ENCODE measurements at places on chromosomes 16 and 17.

DNA sequence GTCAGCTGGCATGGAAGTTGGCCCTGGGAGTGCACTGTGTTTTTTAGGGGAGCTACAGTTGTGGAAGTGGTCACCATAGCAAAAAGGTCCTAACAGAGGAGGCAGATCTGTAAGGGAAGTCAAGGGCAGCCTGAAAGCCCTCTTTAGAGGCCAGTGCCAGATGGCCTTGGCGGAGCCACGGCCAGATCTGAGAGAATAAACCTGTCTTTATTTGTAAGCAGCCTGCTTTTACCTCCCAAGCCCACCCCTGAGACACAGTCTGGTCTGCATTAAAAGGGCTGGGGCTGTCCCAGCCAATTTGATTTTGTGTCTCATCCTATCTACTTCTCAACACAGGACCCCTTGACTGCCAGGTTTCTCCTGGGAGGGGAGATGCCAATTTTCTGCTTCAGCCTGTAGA is 51.0 kb upstream of the NOL11 start:
- no peak for DNase-seq

GRCh38 chr17:82878527-82878926 is 38.7 kb upstream of the ZNF750 start:
- no peak for DNase-seq

- no peak for DNase-seq
Observed at GRCh38 chr17:57135789-57136291, 50.8 kb downstream of the AKAP1 start.

DNA sequence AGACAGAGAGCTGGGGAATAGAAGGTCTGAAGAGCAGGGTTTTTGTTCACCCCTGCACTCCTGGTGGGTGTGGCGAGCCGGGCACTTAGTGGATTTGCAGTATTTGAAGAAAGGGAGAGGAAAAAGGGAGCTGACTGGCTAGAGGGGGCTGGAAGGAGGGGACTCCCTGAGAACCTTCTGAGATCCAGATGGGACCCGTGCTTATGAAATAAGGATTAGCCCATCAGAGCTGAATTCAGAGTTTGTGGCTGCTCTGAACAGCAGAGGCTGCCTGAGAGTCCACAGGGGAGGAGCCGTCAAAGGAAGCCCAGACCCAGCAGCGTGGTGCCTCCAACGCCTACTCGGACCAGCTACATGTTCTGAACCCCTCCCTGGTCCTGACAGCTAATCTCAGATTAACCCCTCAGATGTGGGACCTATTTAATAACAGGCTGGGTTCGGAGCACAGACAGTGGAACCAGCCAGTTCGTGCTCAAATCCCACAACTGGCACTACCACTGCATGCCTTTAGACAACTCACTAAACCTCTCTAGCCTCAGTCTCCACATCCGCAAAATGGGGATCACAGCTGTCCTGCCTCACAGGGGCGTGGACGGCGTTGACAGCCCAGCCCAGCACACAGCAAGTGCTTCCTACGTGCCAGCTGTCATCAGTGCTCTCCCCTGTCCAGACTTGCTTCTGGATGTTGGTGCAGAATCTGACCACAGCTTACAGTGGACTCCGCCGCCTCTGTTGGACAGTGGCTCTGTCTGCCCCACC is 70.6 kb downstream of the DYNLRB2 start:
- DNase-seq: no peak

- DNase-seq: no peak
Observed at GRCh38 chr16:53090591-53091411, 36.0 kb downstream of the CHD9 start.

DNA sequence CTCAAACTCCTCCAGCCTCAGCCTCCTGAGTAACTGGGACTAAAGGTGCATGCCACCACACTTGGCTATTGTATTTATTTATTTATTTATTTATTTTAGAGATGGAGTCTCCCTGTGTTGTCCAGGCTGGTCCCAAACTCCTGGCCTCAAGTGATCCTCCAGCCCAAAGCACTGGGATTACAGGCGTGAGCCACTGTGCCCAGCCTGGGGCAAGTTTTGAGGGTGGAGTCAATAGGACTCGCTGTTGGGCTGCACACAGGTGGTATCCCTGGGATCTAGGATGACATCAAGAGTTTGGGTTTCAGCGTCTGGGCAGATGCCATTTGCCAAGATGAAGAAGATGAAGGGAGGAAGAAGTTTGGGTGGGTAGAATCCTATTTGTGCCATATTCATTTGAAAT is 213.9 kb downstream of the GSG1L start:
- DNase-seq: no peak

DNA sequence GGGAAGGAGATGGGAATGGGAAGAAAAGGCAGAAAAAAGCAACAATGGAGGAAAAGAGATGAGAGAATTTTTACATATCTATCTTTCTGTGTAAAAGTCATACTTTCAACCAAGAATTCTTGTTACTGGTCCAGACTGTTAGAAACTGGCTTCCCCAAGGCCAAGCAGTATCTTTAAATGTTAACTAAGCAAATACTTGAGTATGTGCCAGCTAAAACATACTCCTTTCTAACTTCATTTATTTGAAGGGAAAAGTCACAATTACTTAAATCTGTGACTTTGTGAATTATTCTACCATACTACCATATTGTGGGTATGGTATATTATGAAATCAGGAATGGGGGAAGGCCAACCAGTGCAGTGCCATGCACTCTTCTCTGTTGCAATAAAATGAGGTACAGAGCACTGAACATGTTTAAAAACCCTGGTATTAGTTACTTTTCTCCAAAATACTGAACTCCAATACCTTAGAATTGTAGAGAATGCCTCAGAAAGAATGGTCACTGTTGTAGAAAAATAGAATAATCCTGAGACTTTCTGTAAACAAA is 92.3 kb upstream of the C17orf78 start:
- DNase-seq: no peak

GRCh38 chr17:74147056-74147835 is 56.2 kb upstream of the RPL38 start:
- DNase-seq: no peak

DNA sequence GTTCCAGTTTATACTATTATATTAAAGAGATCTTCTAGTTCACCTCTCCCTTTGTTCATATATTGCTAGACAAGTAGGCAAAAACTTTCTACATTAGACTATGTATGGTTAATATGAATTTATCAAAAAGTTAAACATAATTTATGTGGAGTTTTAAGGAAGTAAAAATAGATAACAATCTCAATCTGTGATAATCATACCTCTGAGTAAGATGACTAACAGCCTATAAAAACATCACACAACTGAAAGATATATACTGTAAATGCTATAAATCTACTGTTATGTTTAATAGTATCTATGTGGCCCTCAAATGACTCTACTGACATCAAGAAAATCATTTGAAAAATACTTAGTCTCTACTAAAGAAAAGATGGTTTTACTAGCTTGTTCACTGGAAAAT is 37.1 kb downstream of the AP1G1 start:
- DNase-seq: no peak

DNA sequence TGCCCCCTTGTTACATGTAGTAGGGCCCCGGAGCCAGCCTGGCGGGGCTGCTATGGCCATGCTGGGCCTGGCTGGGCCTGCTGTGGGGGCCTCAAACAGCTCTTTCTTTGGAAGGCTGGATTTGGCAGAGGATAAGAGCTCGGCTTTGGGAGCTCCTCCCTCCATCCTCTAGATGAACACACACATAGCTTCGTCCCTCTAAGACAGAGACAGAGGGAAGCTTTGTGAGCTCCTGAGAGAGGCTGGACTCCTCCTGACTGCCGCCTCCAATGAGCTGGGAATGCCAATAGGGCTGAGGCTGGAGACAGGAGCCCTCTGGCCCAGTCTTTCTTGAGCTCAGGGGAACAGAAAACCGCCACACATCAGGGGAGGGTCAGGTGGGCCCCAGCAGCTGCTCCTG is 37.3 kb upstream of the CDC42EP4 start:
- DNase-seq: no peak

DNA sequence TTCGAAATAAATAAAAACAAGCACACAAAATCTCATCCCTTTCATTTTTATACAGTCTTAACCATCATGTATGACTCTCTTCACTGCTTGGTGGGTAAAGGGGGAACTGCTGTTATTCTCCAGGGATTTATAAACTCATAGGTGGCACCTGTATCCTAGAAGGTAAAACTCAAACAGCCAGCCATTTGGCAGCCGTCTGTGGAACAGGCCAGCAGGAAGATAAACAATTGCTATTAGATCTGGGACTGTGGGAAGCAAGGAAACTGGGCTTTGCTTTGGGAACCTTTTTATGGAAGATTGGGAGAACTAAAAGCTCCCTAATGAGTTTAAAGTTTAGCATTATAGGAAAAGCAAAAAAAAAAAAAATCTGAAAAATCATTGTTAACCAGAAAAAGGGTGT is 126.0 kb downstream of the TANGO6 start:
- DNase-seq: no peak

- DNase-seq: peak; percentile 40
Observed at GRCh38 chr16:13453938-13454553, 465.9 kb upstream of the ERCC4 start.

GRCh38 chr16:1427473-1428461 is 3.1 kb upstream of the PERCC1 start:
- DNase-seq: no peak

GRCh38 chr17:8360260-8360659 is 16.2 kb downstream of the KRABD2 start:
- no peak for DNase-seq

DNA sequence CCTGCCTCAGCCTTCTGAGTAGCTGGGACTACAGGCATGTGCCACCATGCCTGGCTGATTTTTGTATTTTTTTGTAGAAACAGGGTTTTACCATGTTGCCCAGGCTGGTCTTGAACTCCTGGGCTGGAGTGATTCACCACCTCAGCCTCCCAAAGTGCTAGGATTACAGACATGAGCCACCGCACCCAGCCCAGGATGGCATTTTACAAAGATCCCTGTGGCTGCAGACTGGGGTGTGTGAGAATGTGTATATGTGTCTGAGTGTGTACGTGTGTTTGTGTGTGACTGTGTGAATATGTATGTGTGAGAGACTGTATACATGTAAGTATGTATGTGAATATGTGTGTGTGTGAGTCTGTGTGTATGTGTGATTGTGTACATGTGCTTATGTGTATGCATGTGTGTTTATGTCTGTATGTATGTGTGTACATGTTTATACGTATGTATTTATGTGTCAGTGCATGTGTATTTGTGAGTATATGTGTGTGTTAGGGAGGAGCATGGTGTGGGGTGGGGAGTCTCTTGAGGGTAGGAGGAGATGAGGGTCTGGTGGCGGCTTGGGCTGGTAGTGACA is 17.0 kb downstream of the RPTOR start:
- DNase-seq: no peak

GRCh38 chr17:32104158-32104557 is 38.1 kb upstream of the RHOT1 start:
- no peak for DNase-seq

DNA sequence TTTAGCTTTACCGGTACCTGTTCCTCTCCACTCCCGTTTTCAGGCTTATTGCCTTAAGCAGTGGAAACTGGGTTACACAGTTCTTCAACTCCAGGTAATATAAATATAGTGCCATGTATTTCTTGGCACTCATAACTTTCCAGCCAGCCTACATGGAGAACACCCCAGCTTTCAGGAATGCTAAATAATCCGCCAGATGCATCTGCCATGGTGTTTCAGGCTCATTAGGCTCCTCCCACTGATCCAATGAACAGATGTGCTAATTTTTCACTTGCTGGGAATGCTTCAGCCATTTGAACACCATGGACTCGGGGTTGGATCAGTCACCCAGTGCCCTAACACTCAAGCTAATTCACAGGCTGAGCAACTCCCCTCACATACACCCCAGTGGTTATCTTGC is 4.6 kb downstream of the ANKFN1 start:
- DNase-seq: no peak

DNA sequence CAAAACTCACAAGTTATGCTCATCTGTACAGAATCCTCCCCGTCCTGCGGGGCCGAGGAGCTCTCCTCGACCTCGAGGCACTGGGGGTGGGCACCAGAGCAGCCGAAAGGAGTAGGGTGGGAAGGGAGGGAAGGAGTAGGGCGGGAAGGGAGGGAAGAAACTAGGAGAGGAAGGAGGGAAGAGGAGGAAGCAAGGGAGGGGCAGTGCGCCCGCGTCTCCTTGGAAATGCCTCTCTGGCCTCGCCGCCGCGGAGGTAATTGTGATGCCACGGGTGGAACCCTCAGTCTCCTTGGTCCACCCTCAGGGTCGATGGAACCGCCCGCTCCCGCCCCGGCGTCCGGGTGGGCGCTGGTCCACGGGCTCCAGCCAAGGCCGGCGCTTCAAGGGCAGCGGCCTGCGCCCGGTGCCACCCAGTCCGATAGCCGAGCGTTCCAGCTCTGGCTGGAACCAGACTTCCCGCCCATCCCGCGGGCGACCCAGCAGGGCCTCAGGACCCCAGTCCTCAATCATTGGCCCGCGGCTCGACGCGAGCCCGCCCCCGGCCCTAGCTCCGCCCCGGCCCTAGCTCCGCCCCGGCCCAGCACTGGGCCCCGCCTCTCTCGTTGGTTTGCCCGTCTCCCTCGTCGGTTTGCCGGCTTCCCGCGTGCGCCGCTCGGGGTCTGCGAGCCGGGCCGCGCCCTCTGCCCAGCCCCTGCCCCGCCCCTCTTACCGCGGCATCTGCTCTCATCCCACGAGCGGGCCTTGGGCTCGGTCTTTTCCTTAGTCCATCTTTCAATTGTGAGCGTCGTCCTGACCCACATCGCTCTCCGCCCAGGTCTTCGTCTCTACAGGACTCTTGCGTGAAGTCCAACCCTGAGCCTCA is 596 bp downstream of the PROCA1 start:
- peak; percentile 92 for DNase-seq

DNA sequence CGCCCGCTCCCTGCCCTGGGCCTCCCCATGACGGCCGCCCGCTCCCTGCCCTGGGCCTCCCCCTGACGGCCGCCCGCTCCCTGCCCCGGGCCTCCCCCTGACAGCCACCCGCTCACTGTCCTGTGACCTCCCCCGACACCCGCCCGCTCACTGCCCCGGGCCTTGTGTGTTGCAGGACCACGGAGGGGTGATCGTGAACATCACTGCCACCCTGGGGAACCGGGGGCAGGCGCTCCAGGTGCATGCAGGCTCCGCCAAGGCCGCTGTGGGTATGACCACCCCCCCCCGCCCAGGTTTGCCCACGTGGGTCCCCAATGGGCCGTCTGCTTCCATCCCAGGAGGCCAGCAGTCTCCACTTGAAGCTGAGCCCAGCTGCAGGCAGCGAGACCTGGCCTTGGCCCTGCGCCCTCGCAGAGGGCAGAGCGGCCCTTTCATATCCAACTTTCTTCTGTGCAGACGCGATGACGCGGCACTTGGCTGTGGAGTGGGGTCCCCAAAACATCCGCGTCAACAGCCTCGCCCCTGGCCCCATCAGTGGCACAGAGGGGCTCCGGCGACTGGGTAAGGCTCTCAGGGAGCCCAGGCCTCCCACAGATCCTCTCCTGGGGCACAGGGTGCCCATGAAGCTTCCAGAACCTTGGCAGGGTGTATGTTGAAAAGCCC is 9.0 kb downstream of the DECR2 start:
- no peak for DNase-seq

GRCh38 chr16:1414532-1415260 is at the start of gene UNKL:
Gene UNKL (minus strand): TSS chr16:1414704. CDS start chr16:1414691, 13 bp downstream.
- peak; percentile 60 for DNase-seq
